Activated CD8-positive, alpha-beta memory T cell treated with anti-CD3 and anti-CD28 coated beads for 1 hour (primary cell): ENCODE measurements at places on chromosomes 5 and 9.

GRCh38 chr9:116763770-116764169 is 76.7 kb downstream of the TRIM32 start:
- DNase-seq, result no peak

DNA sequence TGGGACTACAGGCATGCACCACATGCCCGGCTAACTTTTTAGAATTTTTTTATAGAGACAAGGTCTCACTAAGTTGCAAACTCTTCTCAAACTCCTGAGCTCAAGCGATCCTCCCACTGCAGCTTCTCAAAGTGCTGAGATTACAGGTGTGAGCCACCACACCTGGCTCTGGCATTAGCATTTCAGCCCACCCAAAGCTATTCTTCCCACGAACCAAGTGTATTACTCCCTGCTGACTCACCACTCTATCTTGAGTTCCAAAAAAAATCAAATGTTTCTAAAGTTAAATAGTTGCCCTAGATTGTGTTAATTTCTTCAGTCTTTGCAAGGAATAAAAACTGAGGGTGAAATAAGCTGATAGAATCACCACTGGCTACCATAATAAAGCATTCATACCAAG is 205.5 kb downstream of the ARRDC3 start:
- no peak for DNase-seq

DNA sequence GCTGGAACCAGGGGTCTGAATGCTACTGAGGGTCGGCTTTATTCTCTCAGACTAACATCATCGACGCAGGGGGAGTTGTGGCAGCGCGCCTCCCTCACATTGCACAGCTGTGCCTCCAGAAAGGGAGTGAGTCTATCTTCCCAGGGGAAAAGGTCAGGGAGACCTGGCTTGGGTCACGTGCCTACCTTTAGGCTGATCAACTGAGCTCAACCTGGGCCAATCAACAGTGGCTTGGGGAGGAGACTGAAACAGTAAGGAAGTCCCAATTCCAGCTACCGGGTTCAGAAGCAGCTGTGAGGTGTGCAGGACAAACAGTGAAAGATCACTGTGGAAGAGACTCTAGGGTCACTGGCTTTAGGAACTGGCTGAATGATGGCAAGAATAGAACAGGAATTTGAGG is 14.3 kb downstream of the SNX30 start:
- DNase-seq, result no peak

- no peak for DNase-seq
Measured at GRCh38 chr5:148796936-148797335, 29.5 kb upstream of the ADRB2 start.

GRCh38 chr9:114233491-114234185 is 78.3 kb downstream of the COL27A1 start:
- no peak for DNase-seq

- no peak for DNase-seq
Measured at GRCh38 chr9:5122516-5122915, 62.9 kb downstream of the INSL6 start.

DNA sequence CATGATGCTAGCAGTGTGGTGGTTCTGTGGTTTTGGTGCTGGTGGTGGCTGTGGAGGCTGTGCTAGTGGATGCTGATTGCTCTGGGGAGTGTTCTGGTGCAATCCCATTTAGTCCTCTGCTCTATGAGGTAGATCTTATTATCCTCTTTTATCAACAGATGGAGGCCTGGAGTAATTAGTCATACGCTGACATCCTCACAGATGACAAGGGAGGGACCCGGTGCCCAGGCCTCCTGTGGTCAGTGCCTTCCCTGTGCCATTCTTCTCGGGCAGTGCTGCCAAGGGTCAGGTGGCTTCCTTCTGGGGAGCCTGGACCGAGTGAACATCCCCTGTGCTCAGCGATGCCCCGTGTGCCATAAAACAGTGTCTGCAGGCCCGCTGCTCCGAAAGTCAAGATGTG is 74.5 kb downstream of the COL5A1 start:
- no peak for DNase-seq

DNA sequence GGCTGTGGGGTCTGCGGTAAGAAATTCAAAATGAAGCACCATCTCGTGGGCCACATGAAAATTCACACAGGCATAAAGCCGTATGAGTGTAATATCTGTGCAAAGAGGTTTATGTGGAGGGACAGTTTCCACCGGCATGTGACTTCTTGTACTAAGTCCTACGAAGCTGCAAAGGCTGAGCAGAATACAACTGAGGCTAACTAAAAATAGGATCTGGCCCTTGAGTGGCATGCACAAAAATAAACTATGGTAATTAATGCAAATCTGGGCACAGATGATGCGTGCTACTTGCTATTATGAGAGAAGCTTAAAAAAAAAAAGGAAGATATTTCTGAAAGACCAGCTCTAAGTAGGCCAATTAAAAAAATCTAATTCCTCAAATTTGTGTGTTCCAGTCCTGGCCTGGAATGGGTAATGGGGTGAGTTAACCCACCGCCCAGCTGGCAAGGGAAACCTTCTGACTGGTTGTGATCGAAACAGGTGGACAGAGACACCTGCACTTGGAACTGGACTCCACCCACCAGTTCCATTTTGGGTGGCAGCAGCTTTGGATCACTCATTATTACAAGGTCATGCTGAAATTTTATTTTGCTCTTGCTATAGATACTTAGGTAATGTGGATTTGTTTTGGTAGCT is 26.6 kb upstream of the ZBTB34 start:
- DNase-seq, result no peak

GRCh38 chr5:16596581-16596940 is 20.2 kb downstream of the RETREG1 start:
- no peak for DNase-seq

GRCh38 chr9:92983984-92984589 is 36.8 kb downstream of the FGD3 start:
- DNase-seq, result no peak

- DNase-seq, result no peak
Measured at GRCh38 chr9:96027251-96028131, 152.0 kb downstream of the ERCC6L2 start.

- no peak for DNase-seq
Measured at GRCh38 chr5:150860246-150860821, 14.0 kb downstream of the IRGM start.

- DNase-seq, result no peak
Measured at GRCh38 chr5:170719551-170719950, 64.0 kb upstream of the GABRP start.

DNA sequence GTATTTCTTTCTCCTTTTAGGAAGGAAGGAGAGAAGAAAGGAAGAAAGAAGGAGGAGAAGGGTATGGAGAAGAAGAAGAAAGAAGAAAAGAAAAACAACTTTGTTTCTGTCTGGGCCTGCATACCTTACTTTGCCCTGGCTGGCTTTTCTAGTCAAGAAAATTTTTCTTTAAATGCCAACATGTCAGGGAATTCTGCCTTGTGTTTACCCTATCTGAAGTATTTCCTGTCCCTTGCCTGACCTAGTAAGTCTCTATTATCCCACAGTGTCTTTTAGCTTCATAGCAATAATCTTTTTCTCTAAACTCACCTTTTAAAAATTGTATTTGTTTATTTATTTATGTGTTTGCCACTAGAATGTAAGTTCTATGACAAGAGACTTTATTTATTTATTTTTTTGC is 1864.1 kb downstream of the EFNA5 start:
- DNase-seq, result no peak

- DNase-seq, result no peak
Measured at GRCh38 chr5:122412966-122413365, 100.9 kb downstream of the SNCAIP start.

DNA sequence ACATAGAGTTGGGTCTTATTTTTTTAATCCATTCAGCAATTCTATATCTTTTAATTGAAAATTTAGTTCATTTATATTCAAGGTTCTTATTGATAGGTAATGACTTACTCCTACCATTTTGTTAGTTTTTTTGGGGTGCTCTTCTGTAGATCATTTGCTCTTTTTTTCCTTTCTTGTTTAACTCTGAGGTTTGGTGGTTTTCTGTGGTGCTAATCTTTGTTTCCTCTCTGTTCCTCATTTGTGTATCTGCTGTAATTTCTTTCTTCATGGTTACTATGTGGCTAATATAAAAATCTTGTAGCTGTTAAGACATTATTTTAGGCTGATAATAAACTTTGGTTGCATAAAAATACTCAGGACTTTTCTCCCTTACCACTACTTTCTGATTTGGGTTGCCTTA is 181.6 kb upstream of the DMRTA1 start:
- no peak for DNase-seq

- DNase-seq, result no peak
Measured at GRCh38 chr9:109314011-109314531, 6.8 kb downstream of the EPB41L4B start.

DNA sequence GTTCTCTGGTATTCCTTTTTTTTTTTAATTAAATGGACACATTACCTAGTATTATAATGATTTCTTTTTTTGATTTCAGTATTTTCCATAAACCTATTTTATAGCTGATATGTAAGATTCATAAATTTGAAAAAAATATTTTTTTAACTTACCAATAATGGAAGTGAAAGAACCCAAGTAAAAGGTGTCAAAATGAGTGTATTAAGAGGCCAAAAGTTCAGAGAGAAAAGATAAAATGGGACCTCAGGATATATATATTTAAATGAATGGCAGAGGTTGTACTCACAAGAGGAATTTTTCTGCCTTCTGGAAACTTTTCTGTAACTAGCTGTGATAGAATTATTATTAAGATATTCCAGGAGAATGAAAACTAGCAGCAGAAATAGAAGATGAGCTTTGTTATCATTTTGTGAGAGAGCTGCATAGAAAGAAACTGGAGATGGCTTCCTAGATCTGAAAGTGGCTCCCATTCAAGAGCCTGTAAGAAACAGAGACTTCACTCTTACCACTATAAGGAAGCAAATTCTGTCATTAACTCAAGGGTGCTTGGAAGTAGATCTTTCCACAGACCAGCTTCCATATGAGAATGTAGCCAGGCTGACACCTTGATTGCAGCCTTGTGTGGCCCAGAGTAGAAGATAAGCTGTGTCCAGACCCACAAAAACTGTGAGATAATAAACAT is 91.7 kb downstream of the MRPS30 start:
- no peak for DNase-seq
